ENCODE measurements at places on chromosomes 5 and 9.

DNA sequence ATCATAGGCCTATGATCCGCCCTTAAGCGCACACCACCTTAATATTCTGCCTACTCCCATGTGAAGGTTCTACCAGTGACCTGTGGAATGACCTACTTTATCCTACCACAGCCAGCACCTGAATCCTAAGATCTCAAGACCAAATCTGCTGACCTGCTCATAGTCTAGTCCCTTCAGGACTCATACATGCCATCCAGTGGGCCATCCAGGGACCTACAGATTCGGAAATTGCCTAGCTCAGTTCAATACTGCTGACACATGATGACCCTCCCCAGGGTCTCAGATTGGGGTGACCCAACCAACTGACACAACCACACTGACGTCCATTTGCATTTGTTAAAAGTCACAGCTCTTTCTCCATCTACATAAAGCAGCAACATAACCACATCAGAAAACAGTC is 443.8 kb upstream of the ST8SIA4 start:
- DNase-seq, result no peak

DNA sequence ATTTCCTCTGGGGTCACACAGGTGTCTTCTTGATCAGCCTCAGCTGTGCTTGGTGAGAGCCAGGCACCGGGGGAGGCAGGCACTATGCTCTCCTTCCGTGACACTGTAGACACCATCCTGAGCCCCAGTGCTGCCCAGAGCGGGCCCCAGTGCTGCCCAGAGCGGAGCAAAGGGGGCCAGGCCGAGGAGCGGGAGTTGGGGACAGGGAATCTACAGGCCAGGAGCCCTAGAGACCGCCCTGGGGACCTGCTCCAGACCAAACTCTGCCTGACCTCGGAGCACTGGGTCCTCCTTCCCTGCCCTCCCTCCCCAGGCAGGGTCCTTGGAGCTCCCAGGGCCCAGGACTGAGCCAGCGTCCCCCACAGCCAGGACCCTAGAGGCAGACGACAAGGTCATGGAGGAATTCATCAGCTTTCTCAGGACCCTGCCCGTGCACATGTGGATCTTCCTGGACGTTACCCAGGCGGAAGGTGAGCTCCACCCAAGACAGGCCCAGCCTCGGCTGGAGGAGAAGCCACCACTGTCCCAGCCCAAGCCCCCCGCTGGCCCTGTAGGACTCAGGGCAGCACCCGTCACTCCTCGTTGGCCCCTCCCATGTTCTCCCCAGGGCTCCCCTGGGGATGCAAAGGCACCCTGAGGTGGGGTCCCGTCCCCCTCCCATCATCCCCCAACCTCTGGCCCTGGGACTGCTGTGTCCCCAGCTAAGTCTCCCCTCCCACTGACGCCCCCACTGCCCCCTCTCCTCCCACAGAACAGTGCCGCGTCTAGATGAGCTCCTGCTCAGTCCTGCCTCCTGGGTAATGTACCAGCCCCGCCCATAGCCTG is 30.2 kb downstream of the PAEP start:
- DNase-seq, result no peak

DNA sequence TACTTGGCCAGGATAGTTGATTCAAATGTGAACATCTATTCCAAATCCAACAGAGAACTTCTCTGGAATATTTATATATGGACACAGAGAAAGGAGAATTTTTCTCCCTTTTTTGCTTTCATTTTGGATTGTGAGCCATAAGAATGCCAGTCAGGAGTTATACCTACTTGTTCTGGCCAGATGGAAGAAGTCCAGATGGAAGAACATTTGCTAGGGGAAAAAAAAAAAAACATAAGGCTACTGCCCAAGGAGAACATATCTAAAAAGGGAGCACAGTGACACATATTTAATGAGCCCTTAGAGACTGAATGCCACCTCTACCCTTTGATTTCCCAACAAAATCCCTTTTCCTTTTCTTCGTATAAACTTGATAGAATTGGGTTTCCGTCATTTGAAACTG is 61.7 kb upstream of the PPP2R2B start:
- DNase-seq, result no peak

DNA sequence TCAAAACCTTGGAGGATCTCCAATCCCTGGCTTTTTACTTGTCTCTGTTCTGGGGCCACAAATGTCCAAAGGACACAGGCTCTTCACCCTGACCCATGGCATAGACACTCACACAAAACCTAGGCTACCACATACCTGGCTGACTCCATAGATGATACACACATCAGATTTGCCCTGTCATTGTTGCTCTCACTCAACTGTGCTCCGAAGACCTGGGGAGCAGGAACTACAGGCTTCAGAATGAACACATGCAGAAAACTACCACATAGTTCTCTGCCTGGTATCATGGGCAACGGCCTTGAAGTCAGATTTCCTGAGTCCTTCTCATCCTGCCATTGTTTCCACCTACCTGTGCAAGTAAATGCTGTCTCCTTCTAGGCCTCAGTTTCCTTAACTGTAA is 226.2 kb downstream of the KIF4B start:
- no peak for DNase-seq

DNA sequence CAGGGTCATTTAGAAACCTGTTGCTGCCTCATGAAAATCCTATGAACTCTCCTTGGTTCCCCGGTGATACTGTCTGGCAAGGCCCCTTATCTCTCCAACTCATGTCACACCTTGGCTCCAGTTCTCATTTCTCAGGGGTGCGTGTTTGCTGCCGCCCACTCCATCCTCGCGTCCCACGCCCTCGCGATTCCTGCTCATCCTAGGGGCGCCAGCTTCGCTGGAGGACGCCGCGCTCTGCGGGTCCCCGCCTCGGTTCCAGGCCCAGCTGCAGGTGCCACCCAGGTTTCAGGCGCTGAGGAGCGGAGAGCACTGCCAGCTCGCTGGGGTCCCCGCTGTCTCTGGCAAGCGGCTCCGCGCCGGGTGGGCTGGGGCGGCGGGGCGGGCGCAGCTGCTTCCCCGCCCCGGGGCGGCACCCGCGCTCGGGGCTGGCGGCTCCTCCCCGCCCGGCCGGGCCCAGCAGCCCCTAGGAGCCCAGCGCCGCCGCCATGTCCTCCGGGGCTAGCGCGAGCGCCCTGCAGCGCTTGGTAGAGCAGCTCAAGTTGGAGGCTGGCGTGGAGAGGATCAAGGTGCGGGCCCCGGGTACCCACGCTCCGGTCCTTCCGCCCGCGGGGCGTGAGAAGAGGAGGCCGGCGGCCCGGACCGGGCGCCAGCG is at the start of gene GNG10:
TSS of gene GNG10 (plus strand) at position 456 of the 652 bp plus-strand sequence. CDS start at position 486, 30 bp downstream.
- no peak for DNase-seq

DNA sequence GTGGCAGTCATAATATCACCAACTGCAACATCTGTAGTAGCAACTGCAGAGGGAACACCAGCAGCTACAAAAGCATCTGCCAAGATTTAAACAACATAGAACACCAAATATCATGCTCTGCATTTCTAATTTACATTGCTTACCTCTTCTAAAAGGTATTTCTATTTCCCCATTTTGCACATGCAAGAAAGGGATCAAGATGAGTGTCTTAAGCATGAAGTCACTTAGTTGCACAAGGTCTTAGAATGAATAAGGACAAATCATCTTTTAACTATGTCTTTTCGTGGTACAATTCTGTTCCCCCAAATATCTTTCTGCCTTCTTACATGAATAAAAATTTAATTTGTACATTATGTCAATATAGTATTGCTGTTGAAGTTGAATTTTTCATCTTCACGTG is 1746.4 kb downstream of the EFNA5 start:
- DNase-seq, result no peak

- no peak for DNase-seq
Measured at GRCh38 chr9:14251154-14252071, 62.5 kb downstream of the NFIB start.

DNA sequence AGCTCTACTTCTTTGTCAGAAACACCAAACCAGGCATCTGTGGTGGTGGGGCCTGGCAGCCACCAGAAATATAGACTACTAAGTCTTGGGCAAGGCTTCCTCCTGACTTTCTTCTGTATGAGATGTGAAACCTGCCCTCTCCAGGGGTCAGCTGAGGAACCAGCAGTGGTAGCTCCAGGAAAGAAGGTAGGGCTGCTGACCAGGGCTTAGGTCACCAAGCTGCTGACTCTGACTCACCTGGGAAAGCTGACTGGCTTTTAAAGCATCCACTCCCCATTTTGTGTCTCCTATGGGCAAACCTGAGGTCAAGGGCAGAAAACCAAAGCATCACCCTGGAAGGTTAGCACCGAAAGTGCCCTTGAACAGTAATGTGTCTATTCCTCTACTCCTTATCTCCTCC is 10.4 kb upstream of the SH3TC2 start:
- DNase-seq, result no peak

- no peak for DNase-seq
Measured at GRCh38 chr5:82551840-82552385, 273.8 kb upstream of the RPS23 start.

DNA sequence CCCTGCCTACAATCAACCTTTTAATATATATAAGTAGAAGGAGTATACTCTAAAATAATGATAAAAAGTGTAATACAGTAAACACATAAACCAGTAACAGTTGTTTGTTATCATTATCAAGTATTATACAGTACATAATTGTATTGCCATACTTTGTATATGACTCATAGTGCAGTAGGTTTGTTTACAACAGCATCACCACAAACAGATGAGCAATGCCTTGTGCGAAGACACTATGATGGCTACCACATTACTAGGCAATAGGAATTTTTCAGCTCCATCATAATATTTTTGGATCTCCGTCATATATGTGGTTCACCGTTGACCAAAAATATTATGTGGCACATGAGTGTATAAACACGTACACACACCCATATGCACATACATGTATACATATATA is 69.7 kb upstream of the APC start:
- no peak for DNase-seq

DNA sequence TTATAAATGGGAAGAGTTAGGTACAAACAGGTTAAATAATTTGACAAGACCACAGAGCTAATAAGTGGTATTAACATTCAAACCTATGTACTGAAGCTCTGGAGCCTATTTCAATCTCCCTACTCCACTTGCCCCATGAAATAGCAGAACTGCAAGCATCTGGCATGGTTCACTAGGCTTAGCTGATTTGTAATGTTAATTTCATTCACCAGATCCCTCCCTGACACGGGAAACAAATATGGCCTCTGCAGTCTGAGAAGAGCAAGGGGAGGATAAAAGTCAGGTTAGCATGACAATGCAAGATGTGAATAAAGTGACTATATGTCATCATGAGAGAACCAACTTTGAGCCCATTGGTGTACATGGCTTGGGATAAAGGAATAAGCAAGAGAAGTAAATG is 428.8 kb downstream of the BRINP1 start:
- no peak for DNase-seq

GRCh38 chr9:128159522-128159783 is 612 bp upstream of the BBLN start:
- DNase-seq, result no peak

GRCh38 chr9:100671898-100672297 is 94.0 kb downstream of the CAVIN4 start:
- no peak for DNase-seq

GRCh38 chr9:38724754-38725153 is 4.8 kb upstream of the FAM240B start:
- no peak for DNase-seq

DNA sequence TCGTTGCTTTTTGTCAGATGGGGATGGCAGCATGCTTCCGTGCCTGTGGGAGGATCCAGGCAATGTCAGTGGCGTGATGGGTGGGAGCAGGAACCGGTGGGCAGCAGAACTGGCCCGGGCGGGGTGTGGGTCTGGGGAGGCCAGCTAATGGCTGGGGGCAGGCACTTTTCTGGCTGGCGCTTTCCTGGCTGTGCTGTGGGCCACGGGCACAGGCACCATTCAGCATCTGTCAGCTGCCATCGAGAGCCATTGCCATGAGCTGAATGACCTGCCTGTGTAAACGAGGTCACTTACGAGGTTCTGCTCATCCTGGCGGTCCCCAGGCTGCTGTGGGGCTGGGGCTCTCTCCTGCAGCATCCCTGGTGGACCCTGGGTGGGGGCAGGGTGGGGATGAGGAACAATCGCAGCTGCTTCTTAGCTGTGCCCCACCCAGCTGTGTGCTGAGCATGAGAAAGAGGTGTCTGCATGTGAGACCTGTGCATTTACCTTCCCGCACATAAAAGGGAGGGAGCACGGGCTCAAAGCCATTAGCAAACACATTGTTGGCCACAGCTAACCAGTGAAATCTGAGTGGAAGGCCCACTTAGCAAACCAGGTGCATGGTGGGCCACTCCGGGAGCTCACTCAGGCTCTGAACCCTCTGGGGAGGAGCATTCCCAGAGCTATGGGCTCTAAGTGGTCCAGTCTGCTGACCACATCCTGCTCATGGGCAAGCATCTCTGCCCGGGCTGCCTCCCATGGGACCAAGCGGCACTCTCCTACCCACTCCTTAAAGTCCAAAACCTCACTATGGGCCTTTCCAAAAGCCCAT is 41.3 kb upstream of the OLFM1 start:
- DNase-seq, result no peak

Data from BJ (cell line).